ENCODE measurements at places on chromosomes 5 and 9.

GRCh38 chr5:59354811-59355210 lies 538.7 kb downstream of the PDE4D start:
- no peak for DNase-seq

DNA sequence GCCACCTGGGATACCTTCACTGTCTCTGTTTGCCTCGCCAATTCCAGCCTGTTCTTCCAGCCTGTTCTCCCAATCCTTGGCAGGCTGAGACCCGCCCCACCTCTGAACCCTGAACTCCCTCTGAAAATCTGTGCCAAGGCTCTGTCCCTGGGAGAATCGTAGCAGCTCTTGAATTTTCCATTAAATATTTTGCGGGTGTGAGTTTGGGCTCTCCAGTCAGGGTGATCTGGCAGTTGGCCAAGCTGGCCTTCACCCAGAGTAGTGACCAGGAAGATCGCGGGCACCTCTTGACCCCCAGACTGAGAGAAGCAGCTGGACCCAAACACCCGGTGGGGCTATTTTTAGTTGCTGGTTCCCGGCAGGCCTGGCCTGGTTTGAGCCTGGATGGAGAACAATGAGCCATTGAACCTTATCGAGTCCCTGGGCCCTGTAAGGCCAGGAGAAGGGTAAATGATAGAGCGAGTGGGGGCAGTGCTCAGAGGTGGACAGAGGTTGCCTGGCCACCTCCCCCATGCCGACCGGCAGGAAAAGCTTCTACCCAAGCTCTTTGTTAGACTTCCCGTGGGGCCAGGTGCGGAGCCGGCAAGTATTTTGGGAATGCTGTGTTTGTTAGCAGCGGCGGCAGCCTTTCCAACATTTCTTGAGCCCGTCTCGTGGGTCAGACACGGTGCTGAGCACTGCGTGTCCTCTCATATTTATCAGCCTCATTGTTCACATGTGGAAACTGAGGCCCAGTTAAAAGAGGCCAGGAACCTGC lies 146.2 kb downstream of the RGS3 start:
- DNase-seq, result no peak

DNA sequence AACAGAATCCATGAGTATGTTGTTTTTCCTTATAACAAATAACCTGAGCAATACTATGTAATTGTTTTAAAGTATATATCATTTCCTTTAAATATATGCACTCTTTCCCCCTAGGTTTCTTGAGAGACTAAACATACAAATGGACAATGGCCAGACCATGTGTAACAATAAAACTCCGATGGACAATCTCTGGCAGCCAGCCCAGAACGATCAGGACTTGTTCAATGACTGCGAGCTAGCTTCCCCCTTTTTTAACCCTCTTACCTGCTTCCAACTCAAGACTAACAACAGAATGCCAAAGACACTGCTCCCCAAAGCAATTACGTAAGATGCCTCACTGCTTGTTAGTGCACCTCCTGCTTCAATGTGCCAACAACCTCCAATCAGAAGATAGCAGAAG lies 94.9 kb downstream of the HTR4 start:
- no peak for DNase-seq

DNA sequence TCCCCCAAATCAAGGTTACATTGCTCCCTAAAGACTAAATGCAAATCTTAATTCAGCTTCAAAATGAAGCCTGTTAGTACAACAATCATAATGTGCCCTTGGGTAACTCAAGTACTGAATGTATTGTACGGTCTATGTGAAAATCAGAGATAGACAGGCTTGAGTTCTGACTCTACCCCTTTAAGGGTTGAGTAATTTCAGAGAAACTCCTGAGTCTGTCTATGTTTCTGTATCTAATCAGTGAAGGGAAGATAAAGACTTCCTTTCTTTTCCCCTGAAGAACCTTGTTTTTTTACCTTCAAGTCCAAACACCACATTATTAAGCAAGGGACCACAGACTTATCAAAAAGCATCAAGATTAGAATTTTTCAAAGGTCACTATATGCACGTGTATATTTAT lies 108.2 kb downstream of the MPDZ start:
- no peak for DNase-seq

DNA sequence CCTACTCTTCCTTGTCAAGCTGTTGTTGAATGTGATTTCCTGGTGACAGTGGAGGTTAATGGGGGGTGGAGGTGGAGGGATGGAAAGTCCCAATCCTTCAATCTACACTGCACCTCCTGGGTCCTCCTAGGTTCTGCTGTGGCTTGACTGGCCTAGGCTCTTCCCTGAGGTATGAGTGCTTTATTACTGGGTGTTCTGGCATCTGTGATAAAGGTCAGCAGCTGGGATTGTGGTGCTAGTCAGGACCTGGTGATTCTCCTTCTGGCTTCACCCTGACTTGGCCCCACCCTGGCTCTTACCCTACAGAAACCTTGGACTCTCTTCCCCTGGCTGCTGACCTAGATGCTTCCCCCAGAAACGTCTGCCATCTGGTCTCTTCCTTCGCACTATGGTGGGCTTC lies 194.3 kb downstream of the ARHGEF28 start:
- no peak for DNase-seq

DNA sequence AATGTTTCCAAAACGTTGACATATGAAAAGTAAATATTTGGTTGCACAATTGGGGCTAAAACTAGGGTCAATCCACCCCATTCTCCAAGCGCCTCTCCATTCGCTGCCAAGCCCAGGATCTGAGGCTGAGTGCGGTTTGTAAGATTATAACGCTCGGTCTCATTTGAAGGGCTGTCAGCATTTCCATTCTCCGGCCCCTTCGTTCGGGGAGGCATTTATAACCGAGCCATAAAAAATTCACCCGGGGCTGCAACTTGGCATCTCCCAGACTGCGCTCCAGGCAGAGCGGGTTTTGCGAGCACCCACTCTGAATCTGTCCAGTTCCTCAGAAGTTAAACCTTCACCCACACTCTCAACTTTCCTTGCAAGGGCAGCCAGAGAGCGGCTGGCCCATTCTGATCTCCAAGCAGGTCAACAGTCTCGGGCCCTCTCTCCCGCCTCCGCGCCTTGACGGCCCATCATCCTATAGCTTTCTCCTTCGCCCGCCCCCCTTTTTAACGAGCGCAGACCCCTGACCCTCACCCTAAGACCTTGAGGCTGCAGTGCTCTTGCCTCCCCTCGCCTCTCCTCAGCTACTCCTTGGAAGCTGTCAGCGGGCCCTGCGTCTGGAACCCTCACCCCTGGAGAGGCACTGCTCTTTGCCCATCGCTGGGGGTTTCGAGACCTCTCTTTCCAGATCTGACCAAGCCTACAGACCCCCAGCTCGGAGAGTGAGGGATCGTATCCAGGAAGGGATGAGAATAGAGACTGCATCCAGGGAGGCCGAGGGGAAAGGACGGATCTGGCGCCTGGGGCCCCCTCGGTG lies 1.1 kb downstream of the SLIT3 start:
- DNase-seq, result no peak

GRCh38 chr5:153964880-153965645 lies 73.6 kb downstream of the FAM114A2 start:
- DNase-seq, result peak; percentile 44

DNA sequence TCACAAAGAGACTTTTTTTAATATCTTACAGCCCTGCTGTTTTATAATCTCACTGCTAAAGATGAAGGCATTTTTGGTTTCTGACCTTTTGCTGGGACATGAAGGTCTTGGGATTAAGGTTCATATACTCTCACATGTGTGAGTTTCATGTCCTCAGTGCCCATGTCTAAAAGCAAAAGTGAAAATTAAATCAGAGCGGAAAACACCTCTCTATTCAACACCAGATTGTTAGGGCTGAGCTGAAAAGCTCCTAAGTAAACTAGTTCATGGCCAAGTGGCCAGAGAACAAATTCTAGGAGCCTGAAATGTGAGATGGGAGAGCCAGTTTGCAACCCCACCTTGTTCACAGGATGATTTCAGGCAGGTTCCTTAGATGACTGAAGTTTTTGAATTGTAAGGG lies 110.9 kb downstream of the GRIA1 start:
- DNase-seq, result no peak

DNA sequence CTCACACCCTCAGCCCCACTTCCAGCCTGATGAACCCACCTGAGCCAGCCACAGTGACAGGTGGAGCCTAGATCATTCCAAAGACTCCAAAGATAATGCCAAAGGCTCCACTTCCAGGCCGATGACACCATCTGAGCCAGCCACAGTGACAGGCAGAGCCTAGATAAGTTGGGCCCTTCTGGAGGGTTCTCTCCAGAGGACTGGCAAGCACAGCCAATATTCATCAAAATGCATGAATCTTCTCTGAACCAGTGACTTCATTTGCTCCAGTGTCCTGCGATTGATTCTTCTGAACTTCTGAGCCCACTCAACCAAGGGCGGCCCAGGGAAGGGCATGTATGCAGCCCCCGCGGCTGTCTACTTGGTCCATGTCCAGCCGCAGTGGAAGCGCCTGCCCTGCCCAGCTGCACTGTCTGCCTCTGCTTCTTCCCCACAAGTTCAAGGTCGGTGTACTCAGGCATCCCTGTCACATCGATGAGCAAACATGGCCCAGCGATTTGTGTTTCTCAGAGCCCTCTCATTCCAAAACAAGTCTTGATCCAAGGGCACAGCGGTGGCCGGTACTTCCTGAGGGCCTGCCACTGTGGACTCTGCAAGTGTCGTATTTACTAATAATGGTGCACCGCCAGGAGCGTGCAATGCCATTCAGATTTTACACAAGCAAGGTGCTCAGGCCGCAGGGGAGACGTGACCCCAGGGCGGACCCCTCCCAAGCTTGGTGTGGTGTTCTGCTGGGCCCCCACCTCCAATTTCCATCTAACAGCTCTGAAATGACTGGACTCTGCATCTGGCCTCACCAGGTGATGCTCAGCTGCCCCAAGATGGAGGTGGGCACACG lies 107.0 kb downstream of the VAV2 start:
- DNase-seq, result peak; percentile 36

DNA sequence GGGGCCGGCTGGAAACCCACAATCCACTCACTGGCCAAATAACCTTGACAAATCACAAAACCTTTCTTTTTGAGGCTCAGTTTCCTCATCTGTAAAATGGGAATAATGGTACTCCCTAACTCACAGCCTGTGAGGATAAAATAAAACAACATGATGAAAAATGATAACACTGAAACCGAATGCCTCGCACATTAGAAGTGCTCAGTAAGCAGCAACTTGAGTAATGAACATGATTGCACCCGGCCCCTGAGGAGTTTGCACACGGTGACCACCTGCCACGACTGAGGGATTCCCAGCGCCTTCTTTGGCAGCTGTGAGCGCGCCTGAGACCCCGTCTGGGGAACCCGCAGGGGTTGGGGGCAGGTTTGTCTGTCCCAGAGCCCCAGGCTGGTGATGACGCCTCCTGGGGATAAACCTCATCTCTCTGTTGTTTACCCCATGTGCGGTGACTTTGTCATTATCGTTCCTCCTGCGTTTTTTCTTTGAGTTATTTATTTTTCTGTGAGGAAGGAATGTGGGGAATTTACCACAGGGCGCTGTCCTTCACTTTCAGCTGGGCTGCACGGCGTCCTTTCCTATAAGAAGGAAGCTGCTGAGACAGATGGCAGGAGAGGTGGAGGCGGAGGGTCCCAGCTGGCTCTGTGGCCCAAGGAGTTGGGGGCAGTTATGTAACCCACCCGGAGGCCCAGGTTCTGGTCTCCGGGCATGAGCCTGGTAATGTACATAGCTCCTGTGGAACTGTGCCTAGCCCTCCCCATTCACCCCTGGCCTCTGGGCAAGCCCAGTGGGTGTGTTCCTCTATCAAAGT lies 3.0 kb upstream of the SYNPO start:
- peak; percentile 86 for DNase-seq

DNA sequence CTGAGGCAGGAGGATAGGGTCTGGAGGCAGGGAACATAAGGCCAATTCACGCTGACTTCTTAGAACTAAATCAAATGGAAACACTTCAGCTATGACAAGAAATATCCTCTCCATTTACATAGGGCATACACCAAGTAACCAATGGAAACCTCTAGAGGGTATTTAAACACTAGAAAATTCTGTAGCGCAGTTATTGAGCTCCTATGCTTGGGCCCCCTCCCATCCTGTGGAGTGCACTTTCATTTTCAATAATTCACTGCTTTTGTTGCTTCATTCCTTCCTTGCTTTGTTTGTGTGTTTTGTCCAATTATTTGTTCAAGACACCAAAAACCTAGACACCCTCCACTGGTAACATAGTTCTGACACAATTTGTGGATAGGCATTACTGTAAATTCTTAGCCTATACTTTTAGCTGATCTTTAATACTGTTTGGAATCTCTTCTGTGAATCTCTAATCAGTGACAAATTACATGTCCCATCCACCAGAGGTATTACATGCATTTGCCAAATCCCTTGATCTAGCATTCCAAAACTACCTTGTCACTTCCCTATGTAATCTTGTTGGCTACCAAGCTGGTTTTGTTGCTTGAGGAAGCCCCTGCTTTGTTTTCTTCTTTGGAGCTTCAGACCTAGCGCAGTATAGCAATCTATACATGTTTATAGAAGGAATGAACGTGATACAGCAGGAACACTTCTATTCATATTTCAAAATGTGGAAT lies 61.6 kb downstream of the ST8SIA4 start:
- DNase-seq, result no peak

GRCh38 chr5:72106817-72107130 lies 501 bp upstream of the MAP1B start:
- DNase-seq, result no peak

DNA sequence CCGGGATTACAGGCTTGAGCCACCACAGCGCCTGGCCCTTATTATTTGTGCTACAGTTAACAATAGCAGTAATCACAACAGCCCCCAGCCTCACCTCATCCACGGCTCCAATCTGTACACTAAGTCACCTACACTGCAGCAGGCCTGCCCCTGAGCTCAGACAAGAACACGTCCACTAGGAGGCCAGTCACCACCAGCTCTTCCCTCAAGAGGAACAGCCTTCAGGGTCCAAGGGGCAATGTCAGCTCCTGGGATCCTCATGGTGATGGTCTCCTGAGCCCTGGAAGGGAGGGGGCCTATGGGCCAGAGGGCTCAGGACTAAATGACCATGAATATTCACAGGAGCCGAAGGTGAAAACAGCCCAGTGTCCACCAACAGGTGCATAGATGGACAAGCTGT lies 67.7 kb downstream of the VAV2 start:
- no peak for DNase-seq

DNA sequence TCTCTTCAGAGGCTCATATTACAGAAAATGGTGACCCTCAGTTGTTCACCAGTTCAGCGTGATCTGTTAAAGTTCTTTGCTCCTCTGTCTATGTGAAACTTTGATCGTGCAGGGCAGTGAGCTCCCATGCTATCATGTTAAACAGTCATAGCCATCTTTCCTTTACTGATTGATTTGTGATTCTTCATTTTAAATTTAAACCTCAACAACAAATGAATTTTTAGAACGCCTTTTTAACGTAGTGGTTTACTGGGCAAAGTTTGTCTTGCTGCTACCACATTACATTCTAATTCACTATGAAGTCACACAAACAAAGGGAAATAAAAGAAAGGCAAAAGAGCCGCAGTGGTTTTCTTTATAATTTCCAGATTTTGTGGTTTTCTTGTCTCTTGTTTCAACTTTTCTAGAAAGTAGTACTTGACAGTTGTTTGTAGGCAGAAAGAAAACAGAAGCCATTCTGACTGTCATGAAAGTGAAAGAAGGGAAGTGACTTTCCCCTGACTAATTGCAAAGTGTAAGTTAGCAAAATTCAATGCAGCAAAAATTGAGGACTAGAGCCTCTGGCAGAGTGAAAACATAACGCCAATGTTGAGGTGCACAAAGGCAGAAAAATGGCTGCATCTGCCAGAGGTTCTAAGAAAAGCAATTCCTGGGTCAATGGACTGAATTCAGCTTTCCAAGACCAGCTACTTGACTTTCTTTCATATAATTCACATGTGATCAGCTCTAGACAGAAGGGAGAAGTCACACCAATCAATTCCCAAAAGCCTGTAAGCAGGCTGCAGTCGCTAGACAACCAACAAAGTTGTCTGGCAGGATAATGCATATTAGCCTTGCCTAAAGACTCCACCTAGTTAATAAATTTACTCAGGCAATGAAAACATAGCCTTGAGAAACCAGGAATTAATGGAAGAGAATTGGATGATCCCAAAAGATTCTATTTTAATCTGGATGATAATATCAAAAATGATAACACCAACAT lies 7.1 kb upstream of the IFNA6 start:
- no peak for DNase-seq

All from NCI-H524 (cell line).